Right renal cortex interstitium (tissue), 3 donors: ENCODE measurements at places on chromosomes 5 and 9. TPM values are rescaled to one million over a fixed set of nuclear protein-coding genes. Genes with fewer than 3 reads are reported as not detected.

GRCh38 chr5:44870430-44870829, 61.7 kb downstream of the MRPS30 start:
- no peak for DNase-seq

- DNase-seq, result no peak
These were observed 649.1 kb downstream of the BNC2 start for GRCh38 chr9:16221366-16221765.

DNA sequence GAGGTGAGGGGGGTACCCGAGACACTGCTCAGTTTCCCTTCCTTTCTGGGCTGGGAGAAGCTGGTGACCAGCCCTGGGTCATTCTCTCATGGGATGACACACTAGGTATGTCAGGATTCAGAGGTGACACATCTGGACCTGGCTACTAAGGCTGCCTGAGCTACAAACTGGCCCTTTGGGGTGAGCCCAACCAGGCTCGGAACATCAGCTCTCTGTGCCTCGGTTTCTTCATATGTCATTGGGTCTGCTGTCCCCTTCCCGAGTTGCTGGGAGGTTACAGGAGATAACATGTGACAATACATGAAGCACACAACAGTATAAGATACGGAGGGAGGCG, 11.8 kb downstream of the CARD19 start:
- DNase-seq, result no peak

GRCh38 chr9:94054716-94055115, 29.5 kb upstream of the PTPDC1 start:
- DNase-seq, result no peak

- DNase-seq, result no peak
These were observed 137.2 kb upstream of the TAF11L2 start for GRCh38 chr5:17360879-17361278.

- DNase-seq, result no peak
These were observed 1349.5 kb downstream of the EFNA5 start for GRCh38 chr5:106321242-106321641.

DNA sequence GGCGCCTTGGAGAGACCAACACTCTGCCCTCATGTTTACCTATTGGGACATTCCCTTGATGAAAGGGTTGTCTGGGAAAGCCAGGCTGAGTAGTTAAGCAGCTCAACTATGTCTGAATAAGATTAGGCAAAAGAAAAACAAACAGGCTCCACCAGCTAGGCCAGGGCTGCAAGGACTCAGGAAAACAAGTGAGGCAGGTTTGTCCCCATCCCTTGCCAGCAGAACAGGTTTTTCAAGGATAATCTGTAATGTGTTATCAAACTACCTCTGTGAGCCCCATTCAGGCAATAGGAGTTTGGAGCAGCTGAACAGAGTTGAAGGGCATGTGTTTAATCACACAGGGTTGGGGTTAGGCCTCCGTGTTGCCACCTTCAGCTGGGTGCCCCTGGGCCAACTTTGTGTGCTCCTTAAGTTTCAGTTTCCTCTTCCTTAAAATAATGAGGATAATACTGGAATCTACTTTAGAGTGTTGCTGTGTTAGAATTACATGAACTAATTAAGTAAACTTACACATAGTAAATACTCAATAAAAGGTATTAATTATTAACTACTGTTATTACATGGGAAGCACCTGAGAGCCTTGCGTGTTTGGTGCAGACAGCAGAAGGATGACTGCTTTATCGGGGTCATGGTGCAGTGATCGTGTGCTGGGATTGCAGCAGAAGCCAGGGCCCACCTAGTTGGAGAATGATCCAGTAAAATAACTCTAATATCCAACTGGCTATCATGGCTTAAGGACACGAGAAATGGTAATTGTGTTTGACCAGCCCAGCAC, 72.1 kb upstream of the ATP10B start:
- no peak for DNase-seq

- DNase-seq, result no peak
These were observed 1026.9 kb downstream of the PTPRD start for GRCh38 chr9:9585920-9586319.

GRCh38 chr5:133397990-133398645, 214.2 kb downstream of the FSTL4 start:
- no peak for DNase-seq

GRCh38 chr9:16082796-16083195, 530.0 kb downstream of the CCDC171 start:
- DNase-seq, result no peak

DNA sequence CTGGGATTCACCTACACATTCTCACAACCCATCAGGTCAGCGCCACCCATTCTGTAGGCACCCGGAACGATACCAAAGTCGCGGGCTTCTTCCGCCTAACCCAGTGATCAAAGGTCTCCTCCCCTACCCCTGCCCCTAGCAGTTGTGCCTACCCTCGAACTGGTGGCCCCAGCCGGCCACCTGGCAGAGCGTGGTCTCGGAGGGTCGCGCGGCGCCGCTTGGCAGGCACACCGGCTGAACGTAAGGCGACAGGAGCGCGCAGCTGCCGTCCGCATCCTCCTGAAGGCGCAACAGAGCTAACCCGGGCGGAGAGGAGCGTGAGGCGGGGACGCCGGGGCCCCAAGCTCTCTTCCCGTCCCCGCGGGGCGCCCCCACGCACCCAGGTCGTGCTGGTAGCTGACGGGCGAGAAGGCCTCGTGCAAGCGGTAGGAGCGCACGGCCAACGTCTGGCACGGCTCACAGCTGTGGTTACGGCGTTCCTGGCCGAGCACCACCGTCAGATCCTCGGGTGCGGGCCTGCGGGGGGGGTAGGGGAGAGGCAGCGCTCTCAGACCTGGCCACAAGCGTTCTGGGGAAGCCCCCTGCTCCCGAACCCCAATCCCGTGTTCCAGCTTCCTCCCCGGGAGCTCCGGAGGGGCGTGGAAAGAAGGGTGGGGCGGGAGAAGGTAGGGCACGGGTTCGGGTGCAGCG, 2.8 kb upstream of the PFN3 start:
- DNase-seq, result no peak

GRCh38 chr5:153601377-153601776, 110.9 kb downstream of the GRIA1 start:
- DNase-seq, result no peak

DNA sequence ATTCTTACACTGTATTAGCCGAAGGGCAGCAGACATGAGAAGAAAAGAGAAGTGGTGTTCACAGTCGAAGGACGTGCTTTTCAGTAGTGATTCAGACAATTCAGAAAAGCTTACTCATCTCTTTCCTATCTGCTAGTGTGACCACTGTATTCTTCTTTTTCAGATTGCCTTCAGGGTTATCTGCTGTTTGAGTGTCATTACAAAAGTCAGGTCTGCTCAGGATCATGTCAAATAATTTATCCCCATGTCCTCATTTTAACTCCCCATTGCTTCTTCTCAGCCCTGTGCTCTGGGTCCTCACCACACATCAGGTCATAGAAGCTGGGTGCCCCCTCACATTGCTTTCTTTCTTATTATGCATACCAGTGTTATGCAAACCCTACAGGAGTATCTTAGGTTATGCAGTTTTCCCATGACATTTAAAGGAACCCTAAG, 394.0 kb downstream of the CETN3 start:
- DNase-seq, result no peak

GRCh38 chr5:37810311-37810710, 29.5 kb downstream of the GDNF start:
- DNase-seq, result no peak

DNA sequence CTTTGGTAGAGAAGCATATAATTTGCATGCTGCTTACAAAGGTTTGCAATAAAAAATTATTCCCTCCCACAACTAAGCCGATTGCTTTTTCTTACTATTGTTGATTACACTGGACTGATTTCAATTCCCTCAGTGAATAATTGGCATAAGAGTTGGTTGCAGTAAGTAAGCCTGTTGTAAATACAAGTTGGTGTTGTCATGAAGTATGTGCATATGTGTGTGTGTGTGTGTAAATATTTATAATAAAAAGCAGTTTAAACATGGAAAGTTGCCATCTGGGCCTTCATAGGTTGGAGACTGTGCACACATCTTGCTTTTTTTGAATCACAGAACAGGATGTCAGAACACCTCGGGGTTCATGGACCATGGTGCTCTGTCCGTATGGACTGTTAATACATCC, 131.2 kb downstream of the ATP10B start:
- DNase-seq, result no peak

GRCh38 chr9:16275795-16276624, 594.5 kb downstream of the BNC2 start:
- no peak for DNase-seq

DNA sequence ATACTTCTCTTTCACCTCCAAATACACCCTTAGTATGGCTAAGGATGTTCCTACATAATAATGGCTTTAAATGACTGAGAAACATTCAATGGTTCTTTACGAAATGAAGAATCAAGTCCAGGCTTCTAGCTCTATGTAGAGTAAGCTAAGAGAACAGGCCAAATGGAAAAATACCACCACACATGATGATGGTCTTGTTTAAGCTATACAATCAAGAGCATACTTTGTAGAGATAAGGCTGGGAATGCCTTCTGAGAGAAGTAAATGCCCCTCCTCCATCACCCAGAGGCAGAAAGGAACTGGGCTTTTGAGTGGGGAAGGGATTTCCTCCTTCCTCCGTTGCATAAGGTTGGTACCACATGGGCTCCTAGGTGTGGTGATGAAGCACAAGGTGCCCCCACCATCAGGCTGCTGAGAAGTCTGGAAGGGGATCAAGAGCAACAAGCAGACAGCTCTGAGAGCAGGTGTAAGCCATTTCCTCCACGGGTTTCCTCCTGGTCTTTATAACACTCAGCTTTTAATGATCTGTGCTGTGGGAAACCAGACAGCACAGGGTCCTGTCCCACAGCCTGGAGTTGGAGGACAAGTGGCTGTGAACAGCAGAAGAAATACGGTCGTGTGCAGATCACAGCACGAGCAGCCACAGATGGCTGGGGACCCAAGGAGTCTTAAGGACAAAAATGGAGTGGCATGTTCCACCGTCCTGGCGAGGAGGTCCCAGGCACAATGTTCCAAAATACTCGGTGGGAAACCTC, 396.9 kb downstream of the CTNND2 start:
- DNase-seq, result no peak

The RNF180 gene
- 10.0 TPM for polyA plus RNA-seq

The MPDZ gene
- 45.2 TPM for polyA plus RNA-seq

The SHOC1 gene
- 0.75 TPM for polyA plus RNA-seq

The LOX gene
- polyA plus RNA-seq, result 40.3 TPM

The IL33 gene
- polyA plus RNA-seq, result 8.9 TPM

The PCDHB15 gene
- polyA plus RNA-seq, result 17.3 TPM

The HAVCR2 gene
- polyA plus RNA-seq, result 10.5 TPM

The ZFR gene
- 140 TPM for polyA plus RNA-seq
